ENCODE measurements at places on chromosomes 5 and 9.

DNA sequence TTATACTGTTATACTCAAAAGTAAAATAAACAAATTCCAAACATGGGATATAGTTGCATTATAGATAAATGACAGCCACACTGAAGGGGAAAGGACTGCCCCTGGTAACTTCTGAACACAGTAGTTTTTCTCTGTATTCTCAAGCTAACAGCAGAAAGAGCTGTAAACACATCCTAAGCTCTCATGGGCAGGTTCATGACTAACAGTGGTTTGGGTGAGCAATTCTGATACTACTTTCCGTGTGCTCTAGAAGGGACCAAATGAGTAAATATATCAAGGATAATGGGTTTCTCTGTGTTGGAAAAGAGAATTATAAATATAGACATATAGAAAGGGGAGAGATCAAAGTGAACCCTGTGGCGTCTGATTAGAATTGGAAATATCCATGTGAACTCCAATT lies 2.2 kb upstream of the LCN6 start:
- DNase-seq: no peak

- peak; percentile 57 for DNase-seq
Observed at GRCh38 chr9:68631811-68632210, 73.2 kb upstream of the PIP5K1B start.

- no peak for DNase-seq
Observed at GRCh38 chr9:5587024-5587423, 41.9 kb upstream of the RIC1 start.

DNA sequence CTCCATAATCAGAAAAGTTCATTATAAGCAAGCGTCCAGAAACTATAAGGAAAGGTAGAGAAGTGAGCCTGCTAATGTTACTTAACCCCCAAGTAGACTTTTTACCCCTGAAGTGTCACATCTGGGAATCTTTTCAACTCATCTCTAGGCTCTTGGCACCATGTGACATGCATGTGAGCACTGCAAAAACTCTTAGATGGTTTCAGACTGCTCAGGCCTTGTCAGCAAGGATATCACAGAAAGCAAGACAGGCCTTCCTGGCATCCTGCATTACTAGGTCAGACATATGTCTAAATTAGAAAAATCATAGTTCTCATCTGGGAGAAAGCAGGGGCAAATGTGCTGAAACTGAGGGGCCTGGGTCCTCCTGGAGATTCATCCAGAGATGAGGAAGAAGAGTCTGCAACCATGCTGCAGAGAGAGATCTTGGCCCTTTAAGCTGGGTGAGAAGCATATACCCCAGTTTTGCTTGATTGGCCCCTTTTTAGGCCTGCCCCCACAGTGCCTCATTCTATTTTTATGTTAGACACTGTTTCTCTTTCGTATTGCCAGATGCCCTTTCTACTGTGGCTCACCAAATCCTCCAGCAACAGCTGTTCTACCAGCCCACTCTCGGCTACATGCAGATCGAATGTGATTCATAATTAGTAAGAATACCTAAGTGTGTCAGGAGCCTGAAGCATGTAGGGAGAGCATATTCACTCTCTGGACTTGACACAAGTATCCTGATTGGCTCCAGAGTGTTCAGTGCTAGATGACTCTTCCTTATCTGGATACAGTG lies 19.0 kb downstream of the TMEM8B start:
- no peak for DNase-seq

GRCh38 chr5:67183859-67184258 lies 12.7 kb downstream of the CD180 start:
- DNase-seq: no peak

DNA sequence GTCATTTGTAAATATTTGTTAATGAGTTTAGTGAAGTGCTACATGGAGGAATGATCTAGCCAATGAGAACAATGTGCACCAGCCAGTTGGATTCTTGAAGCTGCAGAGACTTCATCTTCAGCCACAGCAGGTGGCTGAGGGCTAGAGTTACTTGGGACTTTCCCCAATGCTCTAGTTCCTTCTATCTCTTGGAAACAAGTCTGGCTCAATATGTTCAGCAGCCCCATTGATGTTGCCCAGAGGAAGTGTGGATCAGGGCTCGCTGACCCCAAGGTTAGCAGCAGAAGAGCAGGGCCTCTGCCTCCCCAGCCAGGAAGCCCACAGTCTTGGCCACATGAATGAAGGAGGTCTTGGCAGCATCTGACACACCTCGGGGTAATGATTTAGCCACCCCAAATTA lies 117.5 kb downstream of the SLC1A3 start:
- DNase-seq: no peak

DNA sequence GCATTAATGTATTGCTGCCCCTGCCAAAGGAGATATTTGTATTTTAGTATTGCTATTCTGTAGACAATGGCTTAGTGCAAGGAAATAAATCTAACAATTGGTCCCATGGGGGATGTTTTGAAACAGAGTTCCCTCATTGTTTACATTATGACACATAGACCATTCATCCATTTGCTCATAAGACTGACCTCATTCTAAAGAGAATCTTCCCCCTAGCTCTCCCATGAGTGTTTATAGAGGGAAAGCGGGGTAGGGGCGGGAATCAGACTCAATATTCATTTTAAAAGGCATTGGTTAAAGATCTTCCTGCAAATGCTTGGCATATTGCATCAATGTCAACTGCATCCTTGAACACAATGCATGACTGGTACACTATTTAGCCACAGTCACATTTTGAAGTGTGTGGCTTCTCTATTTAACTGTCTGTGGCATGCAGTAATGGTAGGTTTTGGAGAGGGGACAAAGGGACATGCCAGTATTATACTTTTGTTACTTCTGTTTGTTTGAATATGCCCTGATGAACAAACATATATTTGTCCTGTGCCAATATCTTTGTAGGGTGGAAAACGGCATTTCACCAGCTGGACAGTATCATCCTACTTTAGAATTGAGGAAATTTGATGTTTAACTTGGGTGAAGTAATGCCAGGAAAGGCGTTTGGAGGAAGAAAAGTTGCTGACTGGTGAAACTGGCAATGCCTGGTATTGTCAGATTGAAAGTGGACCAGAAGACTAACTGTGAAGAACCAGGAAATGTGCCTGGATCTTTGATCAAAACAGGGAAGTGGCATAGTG lies 84.1 kb upstream of the MEGF10 start:
- no peak for DNase-seq

GRCh38 chr5:133382661-133383579 lies 229.4 kb downstream of the FSTL4 start:
- DNase-seq: no peak

All from G401 (cell line).